GM06990 (cell line): ENCODE measurements at places on chromosomes 3 and 15.
A peak's percentile ranks its signal among the peaks of the same experiment; 100 is the strongest.

GRCh38 chr3:173869766-173870165 lies 472.2 kb downstream of the NLGN1 start:
- no peak for DNase-seq

DNA sequence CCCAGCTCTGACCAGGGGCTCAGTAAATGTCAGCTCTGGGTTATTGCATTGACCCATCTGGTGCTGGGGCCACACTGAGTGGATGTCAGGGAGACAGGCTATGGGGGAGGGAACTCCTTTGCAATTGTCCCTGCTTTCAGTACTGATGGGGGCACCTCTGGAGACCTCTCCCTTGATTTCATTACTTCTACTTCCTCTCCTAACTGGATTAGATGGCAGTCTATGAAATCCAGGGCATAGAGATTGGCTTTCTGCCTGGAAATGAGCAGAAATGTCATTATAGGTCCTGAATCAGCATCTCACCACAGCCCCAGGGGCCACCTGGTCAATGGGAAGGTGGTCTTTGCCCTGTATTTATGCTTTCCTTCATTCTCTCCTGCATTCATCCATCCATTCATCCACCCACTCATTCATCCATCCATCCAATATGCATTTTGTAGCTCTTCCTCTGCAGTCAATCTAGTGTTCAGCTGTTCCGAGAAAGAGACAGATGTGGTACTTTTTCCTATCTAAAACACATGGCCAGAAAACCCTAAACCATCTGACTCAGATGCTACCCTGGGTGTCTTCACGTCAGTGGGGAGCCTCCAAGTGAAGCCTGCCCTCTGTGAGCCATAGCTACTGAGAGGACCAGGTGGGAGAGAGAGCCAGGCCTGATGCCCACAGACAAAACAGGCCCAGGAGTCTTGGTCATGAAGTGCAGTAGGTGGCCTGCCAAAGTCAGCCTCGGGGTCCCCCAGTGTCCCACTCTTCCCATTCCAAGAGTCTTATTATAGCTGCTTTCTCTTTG lies 57.1 kb downstream of the CCDC33 start:
- DNase-seq, result no peak

DNA sequence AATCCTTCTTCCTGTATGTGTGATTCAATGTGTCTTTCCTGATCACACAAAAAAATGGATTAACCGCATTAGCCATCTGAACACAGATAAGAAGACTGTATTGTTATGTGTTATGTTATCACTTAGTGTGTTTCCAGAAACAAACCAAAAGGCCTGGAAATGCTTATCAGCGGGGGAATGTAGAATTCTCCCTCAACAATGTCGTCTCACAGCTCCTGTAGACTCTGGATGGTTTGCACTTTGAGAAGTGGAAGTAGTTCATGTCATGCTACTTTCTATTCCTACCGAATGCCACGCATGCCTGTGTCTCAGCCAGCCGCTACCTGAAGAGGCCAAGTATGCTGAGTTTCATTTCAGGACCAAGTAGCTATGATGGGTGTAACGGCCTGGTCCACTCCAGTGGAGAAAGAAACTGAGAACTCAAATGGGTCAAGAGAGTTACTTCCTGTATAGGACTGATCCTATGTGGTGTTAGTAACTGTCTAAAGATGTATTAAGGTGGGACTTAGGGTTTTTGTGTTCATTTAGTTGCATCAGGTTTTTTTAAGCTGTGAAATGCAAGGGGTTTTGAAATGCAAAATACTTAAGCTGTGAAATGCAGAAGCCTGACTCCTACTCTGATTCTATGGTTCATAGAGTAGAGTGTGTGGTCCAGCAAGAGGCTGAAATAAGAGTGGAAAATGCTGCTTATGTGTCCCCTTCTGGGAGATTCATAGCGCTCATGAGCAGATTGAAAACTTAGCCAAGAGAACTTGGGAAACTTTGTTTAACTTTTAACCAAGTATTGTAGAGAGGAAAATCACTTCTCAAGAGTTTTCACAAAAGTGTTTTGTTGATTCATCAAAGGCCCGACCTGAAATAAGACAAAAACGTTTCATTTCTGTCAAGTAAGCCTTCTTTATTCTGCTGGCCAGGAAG lies 118.5 kb upstream of the LMOD3 start:
- peak; percentile 45 for DNase-seq

- DNase-seq, result no peak
These were observed 135.9 kb downstream of the FEZF2 start for GRCh38 chr3:62237286-62237948.

DNA sequence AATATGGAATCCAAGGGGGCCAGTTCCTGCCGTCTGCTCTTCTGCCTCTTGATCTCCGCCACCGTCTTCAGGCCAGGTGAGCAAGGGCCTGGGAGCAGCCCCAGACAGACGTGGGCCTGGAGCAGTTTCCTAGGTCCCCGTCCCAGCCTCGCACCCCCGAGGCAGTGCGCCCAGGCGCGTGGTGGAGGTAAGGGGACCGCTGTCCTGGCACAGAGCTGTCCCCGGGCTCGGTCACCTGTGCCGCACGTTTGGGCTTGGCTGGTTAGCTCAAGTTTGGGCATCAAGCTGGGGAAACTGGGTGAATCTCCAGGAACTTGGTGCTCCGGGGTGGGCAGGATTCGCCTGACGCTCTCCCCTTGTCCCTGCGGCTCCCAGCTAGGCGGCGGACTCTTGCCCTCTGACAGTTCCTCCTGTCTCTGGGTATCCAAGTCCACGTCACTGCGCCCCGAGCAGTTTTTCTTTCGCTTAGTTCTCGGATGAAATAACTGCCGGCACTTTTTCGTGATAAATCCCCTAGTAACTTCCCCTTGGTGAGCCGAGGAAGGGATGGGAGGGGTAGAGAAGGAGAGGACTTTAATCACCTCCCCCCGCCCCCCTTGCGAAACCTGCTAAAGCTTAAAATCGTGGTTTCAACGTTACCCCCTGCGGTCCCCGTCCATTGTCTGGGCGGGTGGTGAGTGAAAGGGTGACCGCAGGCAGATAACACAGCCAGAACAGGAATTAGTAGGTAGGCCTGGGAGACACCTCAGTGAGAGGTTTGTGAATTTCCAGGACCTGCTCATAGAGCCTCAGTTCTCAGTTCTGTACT lies 901 bp downstream of the ALCAM start:
- DNase-seq, result peak; percentile 88

GRCh38 chr3:64828276-64828675 lies 140.5 kb upstream of the ADAMTS9 start:
- DNase-seq, result no peak

DNA sequence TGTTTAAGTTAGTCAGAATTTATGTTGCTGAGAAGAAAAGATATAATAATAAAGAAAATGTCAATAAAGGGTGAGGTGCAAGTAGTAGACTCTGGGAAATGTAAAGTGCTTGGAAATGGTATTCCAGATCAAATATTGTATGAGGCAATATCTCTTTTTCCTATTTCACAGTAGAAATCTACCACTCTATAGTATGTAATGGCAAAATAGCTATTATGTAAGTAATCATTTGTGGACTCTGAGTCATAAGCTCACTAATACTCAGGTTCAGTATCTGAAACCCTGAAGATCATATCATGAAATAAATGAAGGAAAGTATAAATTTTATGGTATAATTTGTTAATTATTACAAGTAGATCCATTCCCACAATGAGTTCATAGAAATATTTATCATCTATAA lies 322.1 kb downstream of the PYDC2 start:
- no peak for DNase-seq

- DNase-seq, result no peak
These were observed 99.5 kb upstream of the OSBPL11 start for GRCh38 chr3:125694761-125695294.

DNA sequence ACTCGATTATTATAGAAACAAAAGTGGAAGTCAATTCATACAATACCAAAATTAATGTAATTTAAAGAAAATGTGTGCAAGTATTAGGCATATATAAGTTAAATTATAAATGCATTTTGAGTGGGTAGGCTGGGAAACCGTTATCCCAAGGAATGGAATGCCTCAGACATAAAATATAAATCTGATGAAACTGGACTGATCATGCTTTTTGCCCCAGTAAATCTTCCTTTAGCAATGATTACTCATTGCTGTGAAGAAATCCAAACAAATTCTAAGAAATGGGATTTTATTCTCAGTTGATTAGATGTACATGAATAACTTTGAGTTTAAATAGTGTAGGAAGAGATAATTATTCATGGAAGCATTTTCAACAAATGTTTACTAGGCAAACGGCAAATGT lies 185.5 kb upstream of the KCNMB2 start:
- no peak for DNase-seq

GRCh38 chr3:111717601-111718000 lies 122.5 kb upstream of the ZBED2 start:
- peak; percentile 44 for DNase-seq
